ENCODE measurements at places on chromosomes 4 and X.

DNA sequence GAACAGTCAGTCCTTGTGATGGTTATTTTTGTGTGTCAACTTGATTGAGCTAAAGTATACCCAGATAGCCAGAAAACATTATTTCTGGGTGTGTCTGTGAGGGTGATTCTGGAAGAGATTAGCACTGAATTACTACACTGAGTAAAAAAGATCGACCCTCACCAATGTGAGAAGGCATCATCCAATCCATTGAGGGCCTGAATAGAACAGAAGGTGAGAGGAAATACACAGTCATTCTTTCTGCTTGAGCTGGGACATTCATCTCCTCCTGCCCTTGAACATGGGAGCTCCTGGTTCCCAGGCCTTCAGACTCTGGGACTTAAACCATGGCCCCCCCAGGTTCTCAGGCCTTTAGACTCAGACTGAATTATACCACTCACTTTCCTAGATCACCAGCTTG lies 22.3 kb downstream of the INPP4B start:
- no peak for DNase-seq

GRCh38 chrX:21989384-21989783 lies 42.7 kb upstream of the PHEX start:
- no peak for DNase-seq

- DNase-seq = no peak
Observed at GRCh38 chr4:44670506-44671199, 7.6 kb upstream of the GUF1 start.

- no peak for DNase-seq
Observed at GRCh38 chr4:3253808-3254207, 4.8 kb downstream of the MSANTD1 start.

- no peak for DNase-seq
Observed at GRCh38 chrX:18871970-18872369, 111.9 kb downstream of the PHKA2 start.

- DNase-seq = no peak
Observed at GRCh38 chrX:12891171-12891570, 15.2 kb upstream of the TLR8 start.

- no peak for DNase-seq
Observed at GRCh38 chrX:78548012-78548411, 111.1 kb downstream of the RTL3 start.

DNA sequence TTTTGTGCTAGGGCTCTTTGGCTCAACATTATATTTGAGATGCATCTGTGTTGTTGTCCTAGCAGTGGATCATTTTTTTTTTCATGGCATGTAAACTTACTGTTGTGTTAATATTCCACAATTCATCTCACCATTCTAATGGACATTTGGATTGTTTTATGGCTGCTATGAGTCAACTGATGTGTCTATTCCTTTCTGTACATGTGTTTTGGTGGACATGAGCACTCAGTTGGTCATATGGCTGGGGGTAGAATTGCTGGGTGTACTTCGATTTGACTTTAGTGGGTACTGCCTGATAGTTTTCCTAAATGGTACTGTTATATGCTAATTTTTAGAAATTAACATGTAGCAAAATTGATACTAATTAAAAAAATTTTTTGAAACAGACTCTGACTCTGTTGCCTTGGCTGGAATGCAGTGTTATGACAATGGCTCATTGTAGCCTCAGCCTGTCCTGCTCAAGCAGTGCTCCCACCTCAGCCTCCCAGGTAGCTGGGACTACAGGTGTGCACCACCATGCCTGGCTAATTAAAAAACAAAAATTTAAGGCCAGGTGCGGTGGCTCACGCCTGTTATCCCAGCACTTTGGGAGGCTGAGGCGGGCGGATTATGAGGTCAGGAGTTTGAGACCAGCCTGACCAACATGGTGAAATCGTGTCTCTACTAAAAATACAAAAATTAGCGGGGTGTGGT lies 9.0 kb downstream of the FAM193A start:
- DNase-seq = no peak

DNA sequence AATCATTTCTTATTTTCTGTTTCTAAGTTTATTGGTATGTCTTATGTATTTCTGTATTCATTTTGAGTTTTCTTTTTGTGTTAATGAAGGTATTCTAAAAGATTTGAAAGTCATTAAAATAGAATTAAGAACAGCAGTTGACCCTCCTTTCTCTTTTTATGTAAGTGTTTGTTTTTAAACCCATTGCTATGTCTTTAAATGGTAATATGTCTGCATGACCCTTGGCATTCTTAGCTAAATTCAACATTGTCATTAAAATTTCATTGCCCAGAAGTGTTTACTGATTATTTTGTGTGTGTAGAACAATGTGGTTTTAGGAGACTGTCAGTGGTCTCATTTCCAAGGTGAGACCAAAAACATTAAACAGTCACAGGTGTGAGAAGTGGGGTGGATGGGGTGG lies 197.8 kb downstream of the PCDH7 start:
- DNase-seq = no peak

DNA sequence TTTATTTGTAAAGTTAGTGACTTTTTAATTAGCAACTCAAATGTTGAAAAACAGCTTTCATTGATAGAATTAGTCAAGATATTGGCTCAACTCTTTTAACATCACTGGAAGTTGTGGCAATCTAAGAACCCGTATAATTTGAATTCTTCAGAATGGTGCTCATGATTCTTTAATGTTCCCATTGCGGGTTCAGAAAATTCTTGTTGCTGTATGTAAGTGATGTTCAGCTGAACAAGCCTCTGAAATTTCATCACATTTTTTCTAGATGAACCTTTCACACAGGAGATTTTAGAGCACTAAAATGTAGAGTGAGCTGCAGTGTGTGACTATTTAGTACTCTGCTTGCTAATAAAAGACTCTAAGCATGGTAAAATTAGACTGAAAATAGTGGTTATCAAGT lies 1317.7 kb downstream of the FSTL5 start:
- DNase-seq = no peak

GRCh38 chrX:43000121-43000520 lies 222.2 kb upstream of the PPP1R2C start:
- DNase-seq = no peak
